Stimulated activated CD8-positive, alpha-beta memory T cell treated with anti-CD3 and anti-CD28 coated beads, Interleukin-2, amount 100 ng/mL, for 1 hour (primary cell): ENCODE measurements at places on chromosomes 13 and 19.

- DNase-seq, result no peak
Measured at GRCh38 chr19:18861235-18861634, 29.5 kb downstream of the UPF1 start.

DNA sequence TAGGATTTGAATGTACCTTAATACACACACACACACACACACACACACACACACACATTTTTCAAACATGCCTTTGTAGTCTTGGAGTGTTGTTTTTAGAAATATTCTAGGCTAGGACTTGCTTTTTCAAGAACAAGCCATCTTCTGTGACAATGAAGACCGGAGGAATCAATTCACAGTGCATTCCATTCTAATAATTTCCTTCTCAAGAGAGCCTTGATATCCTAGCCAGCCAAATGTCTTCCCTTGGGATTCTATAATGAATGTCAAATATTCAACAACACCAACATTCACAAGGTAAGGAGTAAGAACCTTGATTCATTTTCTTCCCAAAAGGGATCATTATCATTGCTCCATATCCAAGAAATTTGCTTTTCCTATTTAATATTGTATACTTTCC is 180.3 kb downstream of the SLITRK1 start:
- DNase-seq, result no peak

- no peak for DNase-seq
Measured at GRCh38 chr19:13085666-13086065, 17.0 kb downstream of the LYL1 start.

GRCh38 chr19:45886427-45887199 is 672 bp upstream of the IRF2BP1 start:
- peak; percentile 79 for DNase-seq

GRCh38 chr19:49387936-49388372 is at the start of gene KASH5:
TSS of gene KASH5 (plus strand) at chr19:49388249. CDS start at chr19:49390884, 2,635 bp downstream.
- DNase-seq, result peak; percentile 85

DNA sequence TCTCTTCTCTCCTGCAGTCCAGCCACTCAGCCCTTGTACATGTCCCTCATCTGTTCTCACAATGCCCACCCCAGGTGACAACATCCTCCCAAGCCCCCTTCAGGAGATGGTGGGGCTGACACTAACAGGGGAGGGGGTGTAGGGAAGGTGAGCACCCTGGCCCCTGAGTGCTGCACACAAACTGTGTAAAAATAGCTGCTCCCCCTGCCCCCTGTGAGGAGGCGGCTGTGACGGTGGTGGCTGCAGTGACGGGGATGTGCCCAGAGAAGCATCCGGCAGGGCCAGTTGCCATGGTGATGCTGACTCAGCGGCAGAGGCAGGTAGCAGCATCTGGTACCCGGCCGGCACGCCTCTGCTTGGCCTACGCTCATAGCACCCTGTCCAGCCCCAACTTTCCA is 13.0 kb upstream of the JUND start:
- peak; percentile 84 for DNase-seq
